Urothelium cell line (cell line): ENCODE measurements at places on chromosomes 6 and 20.

GRCh38 chr20:38272398-38272797 lies 11.9 kb upstream of the KIAA1755 start:
- DNase-seq = no peak

DNA sequence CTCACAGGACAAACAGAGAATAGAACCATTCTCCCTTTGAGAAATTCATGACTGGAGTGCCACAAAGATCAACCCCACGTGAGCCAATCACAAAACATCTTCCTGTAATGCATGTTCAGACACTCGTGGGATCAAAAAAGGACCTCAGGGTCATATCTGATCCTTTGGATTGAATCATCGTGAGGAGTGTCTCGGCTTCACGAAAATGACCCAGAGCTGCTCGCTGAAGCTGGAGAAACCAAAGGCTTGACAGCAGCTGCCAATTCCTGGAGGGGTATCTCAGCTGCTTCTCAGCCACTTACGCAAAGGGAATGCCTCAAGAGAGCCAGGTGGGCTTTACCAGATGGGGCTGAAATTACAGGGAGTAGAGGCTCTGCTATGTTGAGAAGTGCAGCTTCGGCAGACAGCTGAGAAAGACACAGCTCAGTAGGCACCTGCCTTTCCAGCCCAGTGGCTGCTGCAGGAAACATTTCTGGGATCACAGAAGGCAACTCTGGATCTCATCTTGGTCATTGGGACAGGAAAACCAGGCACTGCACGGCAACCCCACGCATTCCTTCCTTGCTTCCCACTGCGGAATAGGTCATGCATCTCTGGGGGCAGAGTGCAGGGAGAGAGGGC lies 813.1 kb downstream of the KIF16B start:
- no peak for DNase-seq

GRCh38 chr6:45966340-45966739 lies 49.3 kb downstream of the CLIC5 start:
- no peak for DNase-seq

DNA sequence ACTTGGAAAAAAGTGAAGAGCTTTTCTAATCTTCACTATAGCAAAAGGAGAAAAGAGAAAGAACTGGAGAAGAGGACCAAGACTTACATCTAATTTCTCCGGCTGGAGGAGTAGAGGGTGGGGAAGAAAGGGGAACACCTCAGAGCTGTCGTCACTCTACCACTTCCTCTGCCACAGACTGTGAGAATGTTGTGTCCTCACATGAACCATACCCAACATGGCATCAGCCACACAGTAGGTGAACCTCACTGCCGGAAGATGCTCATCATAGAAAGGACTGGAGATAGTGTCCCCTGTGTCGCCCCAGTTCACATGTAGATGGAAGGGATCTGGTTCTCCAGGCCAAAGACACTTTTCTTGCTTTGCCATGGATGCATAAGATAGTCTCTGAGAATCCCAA lies 604.4 kb upstream of the NOX3 start:
- no peak for DNase-seq

GRCh38 chr6:150349546-150349945 lies 19.3 kb upstream of the IYD start:
- DNase-seq = no peak

DNA sequence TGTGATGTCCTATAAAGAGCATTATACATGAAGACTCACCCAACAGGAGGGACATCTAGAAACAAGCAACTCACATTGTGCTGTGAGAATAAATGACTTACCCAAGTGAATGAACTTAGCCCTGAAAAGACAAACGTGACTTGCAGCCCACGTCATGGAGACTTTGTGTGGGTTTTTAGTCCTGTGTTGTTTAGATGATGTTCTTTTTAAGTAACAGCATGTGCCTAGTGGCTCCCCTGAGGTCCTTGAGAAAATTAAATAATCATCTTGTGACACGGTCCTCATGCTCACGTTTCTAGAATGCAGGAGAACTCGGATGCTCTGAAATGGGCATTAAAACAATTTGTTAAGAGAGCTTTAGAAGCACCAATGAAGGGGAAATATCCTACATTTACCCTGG lies 165.1 kb downstream of the SASH1 start:
- DNase-seq = no peak

DNA sequence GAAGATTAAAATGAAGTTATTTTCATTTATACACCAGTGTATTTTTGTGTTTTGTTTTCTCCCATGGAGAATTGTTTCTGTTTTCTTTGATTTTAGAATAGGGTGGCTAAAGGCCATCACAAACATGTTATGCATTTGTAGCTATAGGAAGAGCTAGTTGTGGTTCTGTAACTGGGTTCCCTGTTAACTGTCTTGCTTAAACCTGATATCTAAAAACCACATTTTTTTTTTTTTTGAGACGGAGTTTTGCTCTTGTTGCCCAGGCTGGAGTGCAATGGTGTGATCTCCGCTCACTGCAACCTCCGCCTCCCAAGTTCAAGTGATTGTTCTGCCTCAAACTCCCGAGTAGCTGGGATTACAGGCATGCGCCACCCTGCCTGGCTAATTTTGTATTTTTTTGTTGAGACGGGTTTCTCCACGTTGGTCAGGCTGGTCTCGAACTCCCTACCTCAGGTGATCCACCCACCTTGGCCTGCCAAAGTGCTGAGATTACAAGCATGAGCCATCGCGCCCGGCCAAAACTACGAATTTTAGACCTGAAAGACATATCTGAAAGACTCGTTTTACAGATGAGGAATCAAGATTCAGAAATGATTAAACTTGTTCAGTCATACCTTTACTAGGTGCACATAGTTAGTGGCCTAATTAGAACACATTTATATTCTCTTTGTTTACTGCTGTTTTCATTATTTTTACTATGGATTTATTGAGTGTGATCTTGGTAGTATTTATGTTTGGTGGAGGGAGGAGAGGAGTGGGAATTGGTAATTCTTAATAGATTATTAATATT lies 18.0 kb downstream of the SCAF8 start:
- DNase-seq = no peak

DNA sequence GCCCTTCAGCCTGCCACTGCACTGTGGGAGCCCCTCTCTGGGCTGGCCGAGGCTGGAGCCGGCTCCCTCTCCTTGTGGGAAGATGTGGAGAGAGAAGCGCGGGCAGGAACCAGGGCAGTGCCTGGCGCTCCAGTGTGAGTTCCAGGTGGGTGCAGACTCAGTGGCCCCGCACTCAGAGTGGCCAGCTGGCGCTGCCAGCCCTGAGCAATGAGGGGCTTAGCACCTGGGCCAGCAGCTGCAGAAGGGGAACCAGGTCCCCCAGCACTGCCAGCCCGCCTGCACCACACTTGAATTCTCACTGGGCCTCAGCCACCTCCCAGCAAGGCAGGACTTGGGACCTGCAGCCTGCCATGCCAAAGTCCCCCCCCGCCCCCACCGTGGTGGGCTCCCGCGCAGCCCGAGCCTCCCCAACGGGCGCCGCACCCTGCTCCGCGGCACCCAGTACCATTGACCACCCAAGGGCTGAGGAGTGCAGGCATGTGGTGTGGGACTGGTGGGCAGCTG lies 205.9 kb downstream of the CLVS2 start:
- DNase-seq = no peak

GRCh38 chr6:11185204-11185842 lies 47.1 kb downstream of the NEDD9 start:
- DNase-seq = no peak

DNA sequence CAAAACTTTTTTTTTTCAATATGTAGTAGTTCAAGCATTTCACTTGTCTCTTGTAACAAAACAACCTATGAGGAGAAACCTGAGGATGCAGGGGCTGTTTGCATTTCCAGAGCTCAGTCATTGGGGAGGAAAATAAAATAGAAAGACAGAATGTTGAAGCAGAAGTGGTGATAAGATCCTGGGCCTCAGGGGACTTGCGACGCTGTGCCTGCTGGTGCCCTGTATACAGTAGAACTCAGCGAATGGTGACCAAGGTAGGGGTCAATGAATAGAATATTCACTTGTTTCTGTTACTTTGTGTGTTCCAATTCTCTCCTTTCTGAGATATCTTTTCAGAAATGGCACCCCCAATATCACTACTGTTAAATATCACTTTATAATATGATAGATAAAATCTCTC lies 271.6 kb downstream of the FARS2 start:
- DNase-seq = no peak

DNA sequence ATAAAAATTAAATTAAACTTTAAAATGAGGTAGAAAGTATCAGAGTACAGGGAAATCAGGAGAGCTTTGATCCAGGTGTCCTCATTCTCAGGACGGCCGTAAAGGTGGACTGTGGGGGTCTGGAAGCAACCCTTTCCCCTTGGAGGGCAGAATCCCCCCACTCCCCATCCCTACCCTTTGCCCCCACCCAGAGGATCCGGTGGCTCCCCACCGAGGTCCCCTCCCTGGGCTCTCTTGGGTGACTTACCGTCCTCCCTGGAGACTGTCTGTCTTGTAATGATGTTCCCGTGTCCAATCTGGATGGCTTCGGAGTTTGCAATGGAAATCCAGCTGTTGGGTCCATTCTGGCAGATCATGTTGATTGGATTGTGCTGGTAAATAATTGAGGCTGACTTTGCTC lies 7.3 kb downstream of the ZBP1 start:
- no peak for DNase-seq

- DNase-seq = no peak
Measured at GRCh38 chr20:3812259-3812681, 8.1 kb upstream of the AP5S1 start.

DNA sequence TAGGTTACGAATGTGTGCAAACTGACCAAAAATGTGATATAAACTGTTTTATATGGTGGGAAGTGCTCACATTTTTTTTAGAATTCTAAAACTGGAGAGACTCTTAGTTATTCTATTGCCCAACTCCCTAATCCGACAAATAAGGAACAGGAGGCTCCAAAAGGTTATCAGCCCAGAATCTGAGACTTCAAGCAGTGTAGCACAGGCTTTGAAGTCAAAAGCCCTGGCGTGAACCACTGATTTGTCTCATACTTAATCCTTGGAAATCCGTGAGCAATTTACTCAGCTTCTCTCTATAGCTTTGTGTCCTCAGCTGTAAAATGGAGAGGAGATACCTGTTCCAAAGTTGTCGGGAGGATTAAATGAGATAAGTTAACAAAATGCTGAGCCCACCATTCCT lies 368.8 kb upstream of the SASH1 start:
- DNase-seq = no peak

DNA sequence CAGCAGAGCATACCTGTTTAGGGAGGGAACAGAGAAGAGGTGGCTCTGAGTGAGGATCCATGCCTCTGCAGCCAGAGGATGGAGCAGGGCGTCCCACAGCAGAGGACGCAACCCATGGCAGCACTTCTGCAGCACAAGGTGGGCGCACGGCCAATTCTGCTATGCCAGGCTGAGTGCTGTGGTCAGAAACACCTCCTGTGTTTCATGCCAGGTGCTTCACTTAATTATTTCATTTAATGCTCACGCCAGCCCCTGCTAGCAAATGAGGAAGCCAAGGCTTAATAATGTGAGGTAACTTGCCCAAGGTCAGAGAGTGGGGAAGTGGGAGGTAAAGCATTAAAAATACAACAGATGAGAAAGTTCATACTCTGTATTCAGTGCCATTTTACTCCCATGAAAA lies 68.5 kb upstream of the PTGIS start:
- no peak for DNase-seq

- no peak for DNase-seq
Measured at GRCh38 chr6:81614292-81614691, 138.2 kb downstream of the TENT5A start.

- no peak for DNase-seq
Measured at GRCh38 chr20:43477619-43478018, 19.9 kb downstream of the SRSF6 start.

DNA sequence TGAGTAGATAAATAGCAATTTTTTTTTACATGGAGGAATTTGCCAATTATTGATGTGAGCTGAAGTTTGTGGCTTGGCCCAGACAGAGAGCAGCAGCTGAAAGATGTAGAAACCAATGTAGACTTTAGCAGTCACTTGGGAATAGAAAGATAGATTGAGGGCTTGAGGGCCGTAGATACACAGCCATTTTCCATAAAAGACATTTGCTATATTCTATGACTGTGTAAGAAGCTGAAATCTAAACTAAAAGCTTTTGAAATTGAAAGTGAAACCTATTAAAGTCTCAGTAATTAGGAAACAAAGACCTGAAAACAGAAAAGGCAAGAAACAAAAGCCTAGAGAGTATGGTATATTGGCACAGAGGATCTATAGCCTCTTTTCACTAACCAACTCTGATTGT lies 332.7 kb downstream of the CENPW start:
- no peak for DNase-seq

GRCh38 chr20:20368418-20369249 lies 730 bp downstream of the INSM1 start:
- no peak for DNase-seq

GRCh38 chr6:168575346-168576098 lies 134.5 kb downstream of the SMOC2 start:
- no peak for DNase-seq

DNA sequence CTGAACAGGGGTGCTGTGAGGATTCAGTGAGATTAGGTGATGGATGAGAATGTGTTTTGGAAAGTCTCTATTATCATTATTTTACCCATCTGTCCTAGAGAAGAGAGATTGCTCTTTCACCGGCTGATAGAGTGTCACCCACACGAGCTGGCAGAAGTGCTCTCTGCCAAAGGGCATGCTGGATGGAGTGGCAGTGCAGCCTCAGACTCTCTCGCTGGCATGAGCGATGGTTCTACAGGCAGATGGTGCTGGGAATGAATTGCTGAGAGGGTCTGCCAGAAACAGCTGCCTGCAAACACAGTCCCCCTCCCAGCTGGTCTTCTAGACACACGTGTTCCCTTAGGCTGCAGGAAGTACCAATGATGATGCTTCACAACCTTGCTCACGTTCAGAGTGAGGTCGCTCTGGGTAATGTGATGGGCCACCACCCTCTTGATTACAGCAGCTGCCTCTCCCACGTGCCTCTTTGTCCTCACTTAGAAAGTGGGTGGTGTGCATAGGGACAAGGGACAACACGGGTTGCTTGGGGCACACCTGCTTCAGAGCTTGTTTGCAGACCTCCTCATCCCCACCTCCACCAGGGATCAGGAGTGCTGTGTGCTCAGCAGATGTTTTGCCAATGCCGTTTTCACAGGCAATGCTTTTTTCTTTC lies 84.7 kb downstream of the FOXA2 start:
- no peak for DNase-seq

GRCh38 chr6:166497087-166497899 lies 89.2 kb downstream of the RAMACL start:
- no peak for DNase-seq

- DNase-seq = no peak
Measured at GRCh38 chr6:151548201-151548600, 54.4 kb downstream of the CCDC170 start.

GRCh38 chr20:42565235-42565995 lies 624.3 kb downstream of the PTPRT start:
- DNase-seq = no peak

- no peak for DNase-seq
Measured at GRCh38 chr6:56486681-56487080, 156.0 kb downstream of the DST start.

- no peak for DNase-seq
Measured at GRCh38 chr6:159996087-159996622, 27.3 kb downstream of the IGF2R start.

- no peak for DNase-seq
Measured at GRCh38 chr20:5570452-5570851, 179.7 kb upstream of the SHLD1 start.

- no peak for DNase-seq
Measured at GRCh38 chr6:22590423-22590822, 21.1 kb downstream of the HDGFL1 start.
